Naive B cell (primary cell): ENCODE measurements at places on chromosomes 5 and 9. TPM values are rescaled to one million over a fixed set of nuclear protein-coding genes. Genes with fewer than 3 reads are reported as not detected.

Gene TAF11L10
- not detected for polyA plus RNA-seq

Gene SPATA6L
- not detected for polyA plus RNA-seq

Gene PCDHB2
- polyA plus RNA-seq: not detected

Gene PCA3
- polyA plus RNA-seq: not detected

Gene KCNN2
- not detected for polyA plus RNA-seq

Gene NANS
- 26.6 TPM for polyA plus RNA-seq

GRCh38 chr5:1669276-1670155 lies 130.1 kb downstream of the MRPL36 start:
- no peak for DNase-seq

- peak; percentile 66 for DNase-seq
These were observed 2.8 kb downstream of the PDLIM7 start for GRCh38 chr5:177494346-177495195.

- no peak for DNase-seq
These were observed 277.7 kb downstream of the NR2F1-AS1 start for GRCh38 chr5:93303291-93303691.

GRCh38 chr9:16291921-16292320 lies 578.5 kb downstream of the BNC2 start:
- no peak for DNase-seq

GRCh38 chr9:109286571-109286977 lies 34.3 kb downstream of the EPB41L4B start:
- no peak for DNase-seq

DNA sequence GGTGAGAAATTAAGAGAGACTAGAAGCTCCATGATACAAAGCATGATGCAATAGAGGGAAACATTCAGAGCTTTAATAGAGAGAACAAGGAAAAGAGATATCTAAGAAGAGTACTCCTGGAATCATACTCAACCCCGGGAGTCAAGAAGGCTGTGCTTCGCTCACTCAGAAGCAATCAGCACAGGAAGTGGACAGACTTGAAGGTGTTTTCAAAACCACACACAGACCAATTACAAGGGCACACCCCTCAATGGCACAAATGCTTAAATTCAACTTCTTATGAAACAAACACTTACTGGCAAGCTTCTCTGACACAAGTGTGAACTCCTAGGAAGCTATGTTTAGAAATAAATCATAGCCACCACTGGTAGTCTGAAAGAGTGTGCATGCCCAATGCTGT lies 462.3 kb downstream of the GABRG2 start:
- DNase-seq: no peak

DNA sequence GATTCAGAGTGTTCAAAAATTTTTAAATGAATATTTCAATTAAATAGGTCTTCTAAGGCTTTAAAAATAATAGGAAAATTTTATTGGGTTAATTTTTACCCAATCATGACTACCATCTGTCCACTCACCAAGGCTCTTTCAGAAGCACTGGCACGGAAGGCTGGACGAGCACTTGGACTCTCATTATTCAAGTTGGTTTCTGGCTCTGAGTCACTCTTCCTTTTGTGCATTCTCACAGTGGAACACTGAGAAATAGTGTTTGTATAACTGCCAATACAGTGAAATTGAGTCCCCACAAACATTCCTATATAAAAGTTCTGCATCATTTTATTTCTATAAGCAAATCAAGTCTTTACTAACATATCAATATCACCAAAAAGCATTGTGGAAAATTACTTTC lies 1149.0 kb downstream of the EFNA5 start:
- DNase-seq: no peak

DNA sequence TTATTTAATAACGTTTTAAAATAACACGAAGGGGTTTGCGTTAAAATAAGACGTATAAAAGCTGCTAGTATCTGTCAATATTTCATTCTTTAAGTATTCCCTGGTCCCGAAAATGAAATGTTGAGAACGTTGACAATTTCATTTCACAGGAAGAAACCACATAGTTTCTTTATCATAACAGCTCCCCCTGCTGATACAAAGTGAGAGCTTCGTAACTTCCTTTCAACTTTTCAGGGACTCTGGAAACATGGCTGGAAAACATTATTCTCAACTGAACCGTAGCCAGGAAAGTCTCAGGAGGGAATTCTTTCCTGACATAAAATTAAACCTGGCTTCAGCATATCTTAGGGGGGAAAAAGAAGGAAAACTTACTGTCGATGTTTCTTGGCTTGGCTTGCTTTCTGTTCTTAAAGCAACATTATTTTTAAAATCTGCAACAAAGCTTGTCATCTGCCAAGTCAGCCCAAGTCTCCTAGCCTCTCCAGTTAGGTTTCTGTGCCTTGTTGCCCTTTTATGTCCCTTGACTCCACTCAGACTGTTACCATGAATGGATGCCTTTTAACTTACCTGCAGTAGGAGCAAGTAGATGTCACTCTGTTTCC lies 122.9 kb upstream of the DAB2 start:
- DNase-seq: peak; percentile 16

GRCh38 chr9:87640385-87640795 lies 85.5 kb upstream of the CTSL start:
- DNase-seq: no peak

DNA sequence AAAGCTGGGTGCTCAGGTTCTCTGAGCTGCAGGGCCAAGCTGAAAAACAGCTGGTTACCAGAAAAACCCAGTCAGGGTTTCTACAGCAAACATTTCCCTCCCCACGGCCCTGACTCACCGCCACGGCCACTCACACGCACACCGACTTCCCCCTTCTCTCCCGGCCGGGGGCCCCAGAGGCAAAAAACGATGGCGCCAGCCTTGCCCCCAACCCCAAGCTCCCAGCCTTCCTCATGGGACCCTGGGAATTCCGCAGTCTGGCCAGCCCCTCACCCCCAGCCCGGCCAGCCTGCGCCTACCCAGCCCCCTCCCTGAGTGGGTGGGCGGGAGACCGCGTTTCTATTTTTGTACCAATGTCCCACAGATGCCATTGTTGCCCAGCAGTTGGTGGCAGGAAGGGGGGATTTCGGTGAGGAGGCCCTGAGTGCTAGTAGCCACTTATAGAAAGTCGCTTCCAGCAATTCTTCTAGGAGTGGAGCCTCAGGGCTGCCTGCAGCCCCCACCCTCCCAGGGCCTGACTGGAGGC lies 18.4 kb downstream of the ENG start:
- no peak for DNase-seq

- DNase-seq: no peak
These were observed 965 bp downstream of the PTGDS start for GRCh38 chr9:136978073-136978864.

DNA sequence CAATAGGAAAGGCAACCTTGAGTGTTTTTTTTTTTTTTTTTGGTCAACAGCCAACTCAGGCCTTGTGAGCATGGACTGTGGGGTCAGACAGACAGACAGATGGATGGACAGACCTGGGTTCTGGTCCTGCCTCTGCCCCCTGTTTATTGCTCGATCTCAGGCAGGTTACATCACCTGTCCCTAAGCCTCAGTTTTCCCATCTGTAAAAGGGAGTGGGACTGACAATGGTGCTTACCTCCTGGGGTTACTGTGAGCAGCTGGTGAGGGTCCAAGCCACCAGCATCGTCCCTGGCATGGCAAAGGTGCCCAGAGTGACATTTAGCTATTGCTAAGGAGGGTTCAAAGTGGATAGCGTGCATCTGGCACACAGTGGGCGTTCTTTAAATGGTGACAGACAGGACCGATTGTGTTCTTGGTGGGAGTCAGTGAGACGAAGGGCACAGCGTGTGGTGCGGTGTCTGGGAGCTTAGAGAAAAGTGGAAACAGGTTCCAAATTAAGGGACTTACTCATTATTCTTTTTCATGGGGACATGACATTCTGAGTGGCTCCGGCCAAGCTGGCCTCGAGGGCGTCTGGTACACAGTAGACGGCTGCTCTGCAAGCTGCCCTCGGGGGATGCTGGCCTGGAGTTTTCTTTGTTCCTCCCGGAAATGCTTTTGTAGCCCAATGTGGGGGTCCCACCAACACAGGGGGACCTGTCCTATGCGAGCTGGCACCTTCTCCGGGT lies 72.1 kb downstream of the COL27A1 start:
- DNase-seq: no peak

DNA sequence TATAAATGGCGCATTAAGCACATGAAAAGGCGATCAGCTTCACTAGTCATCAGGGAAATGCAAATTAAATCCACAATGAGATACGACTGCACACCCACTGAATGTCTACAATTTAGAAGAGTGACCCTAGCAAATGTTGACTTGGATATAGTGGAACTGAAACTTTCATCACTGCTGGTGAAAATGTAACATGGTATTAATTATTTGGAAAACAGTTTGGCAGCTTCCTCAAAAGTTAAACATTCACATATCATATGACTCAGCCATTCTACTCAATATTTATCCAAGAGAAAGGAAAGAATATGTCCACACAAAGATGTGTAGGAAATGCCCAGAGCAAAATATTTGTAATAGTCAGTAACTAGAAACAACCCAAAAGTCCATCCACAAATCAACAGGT lies 146.5 kb downstream of the LPAR1 start:
- no peak for DNase-seq

GRCh38 chr9:108043585-108043984 lies 554.0 kb upstream of the KLF4 start:
- no peak for DNase-seq
